ENCODE measurements at places on chromosomes 16 and 17.
A peak's percentile ranks its signal among the peaks of the same experiment; 100 is the strongest.

- DNase-seq: peak; percentile 28
These were observed 61.0 kb downstream of the SMPD3 start for GRCh38 chr16:68387301-68387700.

DNA sequence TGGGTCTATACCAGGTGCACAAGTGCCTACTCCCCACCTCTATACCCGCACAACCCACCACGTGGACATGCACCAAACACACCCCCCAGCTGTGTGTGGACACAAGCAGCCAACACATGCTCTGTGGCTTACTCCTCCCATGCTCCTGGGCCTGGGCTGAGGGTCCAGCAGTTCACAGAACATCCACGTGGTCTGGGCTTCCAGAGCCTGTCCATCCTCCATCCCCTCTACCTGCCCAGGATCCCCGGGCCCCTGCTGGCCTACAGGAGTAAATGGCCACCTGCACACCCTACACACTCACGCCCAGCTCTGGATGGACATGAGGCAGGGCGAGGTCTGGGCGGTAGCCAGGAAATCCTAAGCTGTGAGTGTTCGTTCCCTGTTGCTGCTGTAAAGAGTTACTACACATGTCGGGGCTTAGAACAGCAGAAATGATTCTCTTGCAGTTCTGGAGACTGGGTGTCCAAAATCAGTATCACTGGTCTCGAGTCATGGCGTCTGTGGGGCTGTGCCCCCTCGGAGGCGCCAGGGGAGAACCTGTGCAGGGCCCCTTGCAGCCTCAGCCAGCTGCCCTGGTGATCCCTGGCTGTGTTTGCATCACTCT lies 15.0 kb upstream of the RAI1 start:
- no peak for DNase-seq

DNA sequence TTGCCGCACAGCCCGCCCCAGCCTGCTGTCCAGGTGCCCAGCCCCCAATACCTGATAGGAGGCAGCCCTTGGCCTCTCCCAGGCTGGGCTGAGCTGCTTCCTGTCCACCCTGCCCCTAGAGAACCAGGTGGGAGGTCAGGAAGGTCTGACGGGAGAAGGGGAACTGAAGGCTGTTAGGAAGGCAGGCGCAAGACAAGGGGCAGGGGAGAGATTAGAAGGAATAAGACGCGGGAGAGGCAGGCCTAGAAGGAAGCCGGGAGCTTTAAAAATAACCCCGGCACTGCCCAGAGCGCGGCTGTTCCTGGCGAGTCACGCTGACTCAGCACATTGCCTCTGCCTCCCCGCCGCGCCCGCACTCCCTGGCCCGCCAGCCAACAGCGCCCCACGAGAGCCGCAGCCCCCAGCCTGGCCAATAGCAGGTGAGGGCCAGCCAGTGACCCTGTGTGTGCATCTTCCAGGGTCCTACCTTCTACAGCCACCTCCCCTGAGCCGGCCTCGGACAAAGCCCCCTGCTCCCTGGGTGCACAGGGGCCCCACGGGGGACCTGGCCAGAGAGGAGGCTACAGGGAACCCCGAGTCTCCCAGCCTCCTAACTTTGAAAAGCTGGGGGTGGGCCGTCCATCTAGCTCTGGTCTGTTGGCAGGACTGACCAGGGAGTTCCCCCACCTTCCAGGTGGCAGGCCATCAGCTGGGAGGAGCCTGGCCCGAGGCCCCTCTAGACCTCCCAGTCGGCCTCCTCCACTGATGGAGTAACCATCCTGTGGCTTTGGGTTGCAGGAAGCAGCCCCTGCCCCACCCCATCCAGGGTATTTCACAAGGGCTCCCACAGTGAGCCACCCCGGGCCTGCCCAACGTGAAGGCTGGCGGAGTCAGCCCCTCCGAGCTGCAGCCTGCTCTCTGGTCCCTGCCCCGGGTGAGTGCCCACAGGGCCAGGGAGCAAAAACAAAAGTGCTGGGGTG lies 4.0 kb downstream of the MAFG start:
- peak; percentile 87 for DNase-seq

- no peak for DNase-seq
These were observed 9.3 kb upstream of the SLC16A5 start for GRCh38 chr17:75078284-75079022.

GRCh38 chr17:12388226-12388625 lies 277.5 kb upstream of the MYOCD start:
- no peak for DNase-seq

GRCh38 chr16:79430191-79430678 lies 170.3 kb downstream of the MAF start:
- no peak for DNase-seq

DNA sequence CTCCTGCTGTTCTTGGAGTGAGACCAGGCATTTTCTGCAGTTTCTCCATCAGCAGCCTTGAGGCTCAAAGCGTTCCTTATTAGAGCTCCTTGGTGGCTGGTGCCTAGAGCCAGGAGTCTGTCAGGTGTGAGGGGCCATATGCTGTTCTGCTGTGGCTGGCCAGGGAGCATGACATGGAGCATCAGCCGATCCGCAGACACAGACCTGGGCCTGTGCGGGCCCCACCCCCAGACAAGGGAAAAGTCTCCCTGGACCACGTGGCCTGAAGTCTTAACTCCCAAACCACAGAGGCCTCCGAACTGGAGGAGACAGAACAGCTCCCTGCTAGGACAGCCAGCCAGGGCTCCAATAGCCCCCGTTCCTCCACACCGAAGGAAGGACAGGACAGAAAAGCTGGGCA lies 162.7 kb upstream of the CIBAR2 start:
- no peak for DNase-seq

DNA sequence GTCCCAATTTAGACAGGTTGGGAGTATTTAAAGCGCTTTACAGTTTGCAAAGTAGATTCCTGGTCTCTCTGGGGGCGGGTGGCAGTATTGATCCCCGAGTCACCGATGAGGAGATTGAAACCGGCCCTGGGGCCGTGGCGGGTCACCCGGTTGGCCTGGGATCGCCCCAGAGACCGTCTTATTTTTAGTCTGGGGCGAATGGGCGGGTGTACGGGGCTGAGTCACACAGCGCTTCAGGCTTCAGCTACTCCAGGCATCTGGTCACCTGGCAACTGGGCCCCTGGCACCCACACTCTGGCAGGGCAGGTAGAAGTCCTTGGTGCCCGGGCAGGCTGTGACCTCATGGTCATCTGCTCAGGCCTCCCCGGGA lies 669 bp downstream of the MIEF2 start:
- peak; percentile 43 for DNase-seq

GRCh38 chr16:55056585-55057401 lies 126.1 kb downstream of the IRX5 start:
- DNase-seq: peak; percentile 84

DNA sequence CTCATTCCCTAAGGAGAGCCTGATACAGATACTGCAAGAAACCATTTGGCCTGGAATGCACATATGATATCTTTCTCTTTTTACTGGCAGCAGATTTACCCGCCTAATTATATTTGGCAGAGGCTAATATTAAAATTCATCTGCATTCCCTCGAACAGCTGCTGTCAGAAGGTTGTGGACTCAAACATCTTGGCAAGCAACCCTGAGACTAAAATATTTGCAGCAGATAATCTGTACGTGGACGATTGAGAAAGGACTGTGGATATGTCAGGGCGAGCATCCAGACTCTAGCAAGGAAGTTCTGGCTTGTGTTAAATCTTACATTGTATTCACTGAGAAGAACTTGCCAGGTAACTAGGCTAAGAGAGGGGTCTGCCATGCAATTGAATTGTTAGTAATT lies 65.2 kb downstream of the SNX20 start:
- no peak for DNase-seq

DNA sequence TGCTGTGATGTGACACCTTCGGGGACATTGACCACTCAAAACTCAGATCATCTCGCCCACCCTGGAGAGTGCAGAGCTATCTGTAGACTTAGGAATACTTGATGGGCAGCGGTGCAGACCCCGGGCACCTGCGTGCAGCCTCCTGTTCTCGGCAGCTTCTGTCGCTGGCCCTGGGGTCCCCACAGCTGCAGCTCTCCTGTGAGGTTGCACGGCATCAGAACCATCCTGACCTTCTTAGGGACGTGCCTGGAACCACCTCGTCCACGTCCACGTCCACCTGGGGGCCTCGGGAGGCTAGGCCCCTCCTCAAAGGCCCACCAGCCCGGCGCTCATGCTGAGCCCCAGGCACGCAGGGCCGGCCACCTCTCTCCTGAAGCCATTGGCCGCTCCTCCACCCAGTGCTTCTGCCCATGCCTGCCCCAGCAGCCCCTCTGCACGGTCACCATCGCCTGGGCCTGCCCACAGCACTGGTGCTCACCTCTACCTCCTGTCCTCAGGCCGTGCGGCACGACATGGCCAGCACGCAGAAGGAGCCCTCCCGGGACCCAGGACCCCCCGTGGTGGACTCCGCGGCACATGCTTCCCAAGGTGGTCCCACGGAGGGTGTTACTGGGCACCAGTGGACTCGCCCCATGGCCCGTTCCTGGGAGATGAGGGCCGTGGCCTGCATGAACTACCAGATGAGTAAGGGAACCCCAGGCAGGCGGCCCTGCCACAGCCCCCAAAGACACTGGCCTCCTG lies 2.3 kb upstream of the WFIKKN1 start:
- DNase-seq: no peak

DNA sequence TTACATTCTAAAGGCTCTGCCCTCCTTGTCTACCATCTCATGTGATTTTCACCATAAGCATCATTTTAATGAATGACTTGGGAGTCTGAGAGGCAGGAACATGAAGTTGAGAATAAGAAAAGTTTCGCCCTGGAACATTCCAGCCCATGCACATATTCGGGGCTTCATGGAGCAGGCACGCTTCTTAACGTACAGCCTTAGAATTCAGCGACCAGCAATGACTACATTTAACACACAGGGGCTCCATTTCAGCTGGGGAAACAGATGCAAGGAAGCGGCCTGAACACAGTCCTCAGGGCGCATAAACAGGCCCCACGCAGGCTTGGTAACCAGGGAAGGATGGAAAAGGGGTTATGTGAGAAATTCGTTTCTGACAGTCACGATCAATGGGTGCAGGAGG lies 357.4 kb downstream of the SLC39A11 start:
- DNase-seq: no peak

DNA sequence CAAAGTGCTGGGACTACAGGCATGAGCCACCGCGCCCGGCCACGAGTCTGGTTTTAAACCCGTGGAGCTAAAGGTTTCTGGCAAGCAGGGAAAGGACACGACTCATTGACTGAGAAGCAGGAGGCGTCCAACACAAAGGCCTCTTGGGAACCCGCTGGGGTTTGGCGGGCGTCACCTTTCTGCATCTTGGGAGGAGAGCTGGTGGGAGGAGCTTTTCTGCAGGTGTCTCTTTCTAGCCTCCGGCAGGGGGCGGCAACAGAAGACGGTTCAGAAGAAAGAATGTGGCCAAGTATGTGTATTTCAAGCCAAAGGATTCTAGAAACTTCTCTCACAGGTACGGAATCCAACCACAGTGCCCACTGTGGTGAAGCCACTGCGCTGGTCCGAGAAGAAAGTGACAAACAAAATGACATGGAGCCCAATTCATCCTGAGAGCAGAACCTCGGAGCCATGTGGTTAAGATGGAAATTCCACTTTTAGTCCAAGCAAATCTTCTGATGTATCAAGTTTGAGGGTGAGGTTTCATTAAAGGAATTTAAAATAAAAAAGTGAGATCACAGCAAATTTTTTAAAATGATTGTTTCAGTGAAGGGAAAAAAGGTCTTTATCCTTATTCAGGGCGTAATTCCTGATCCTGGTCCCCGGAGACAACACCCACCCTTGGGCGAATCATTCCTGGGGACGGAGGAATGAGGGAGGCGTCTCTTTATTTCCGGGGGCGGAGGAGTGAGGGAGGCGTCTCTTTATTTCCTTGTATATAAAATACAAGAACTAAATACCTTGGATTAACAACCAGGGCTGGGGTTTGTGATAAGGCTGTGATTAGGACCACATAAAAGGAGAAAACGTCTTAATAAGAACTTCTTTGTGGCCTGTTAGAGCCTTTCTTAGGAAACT lies 97.6 kb downstream of the MRM3 start:
- peak; percentile 93 for DNase-seq

GRCh38 chr17:32486111-32486700 lies 587 bp upstream of the CDK5R1 start:
- peak; percentile 93 for DNase-seq

- no peak for DNase-seq
These were observed 494.9 kb upstream of the RBFOX1 start for GRCh38 chr16:6837722-6838121.

GRCh38 chr16:67773099-67773498 lies 33.3 kb downstream of the RANBP10 start:
- no peak for DNase-seq

DNA sequence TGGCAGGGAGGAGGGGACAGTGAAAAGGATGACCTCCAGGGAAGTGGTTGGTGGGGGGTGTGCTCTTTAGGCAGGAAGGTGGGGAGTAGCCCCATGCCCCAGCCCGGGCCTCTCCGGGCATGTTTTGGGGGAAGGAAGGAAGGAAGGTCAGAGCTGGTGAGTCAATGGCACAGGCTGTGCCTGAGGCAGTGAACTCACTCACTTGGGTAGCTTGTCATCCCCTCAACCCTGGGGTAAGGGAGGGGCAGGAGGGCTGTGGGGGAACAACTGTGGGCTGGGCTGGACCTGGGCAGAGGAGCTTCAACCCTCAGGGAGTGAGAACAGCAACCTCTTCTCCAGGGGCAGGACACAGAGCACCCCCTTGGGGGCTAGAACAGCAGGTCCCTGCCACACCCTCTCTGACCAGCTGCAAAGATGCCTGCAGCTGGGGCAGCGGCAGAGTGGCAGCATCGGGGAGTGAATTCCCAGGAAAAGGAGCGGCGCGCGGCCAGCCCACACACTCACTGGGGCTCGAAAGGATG lies 6.3 kb downstream of the CSF3 start:
- DNase-seq: no peak

- DNase-seq: peak; percentile 11
These were observed 885 bp upstream of the SLC35B1 start for GRCh38 chr17:49708515-49709183.

DNA sequence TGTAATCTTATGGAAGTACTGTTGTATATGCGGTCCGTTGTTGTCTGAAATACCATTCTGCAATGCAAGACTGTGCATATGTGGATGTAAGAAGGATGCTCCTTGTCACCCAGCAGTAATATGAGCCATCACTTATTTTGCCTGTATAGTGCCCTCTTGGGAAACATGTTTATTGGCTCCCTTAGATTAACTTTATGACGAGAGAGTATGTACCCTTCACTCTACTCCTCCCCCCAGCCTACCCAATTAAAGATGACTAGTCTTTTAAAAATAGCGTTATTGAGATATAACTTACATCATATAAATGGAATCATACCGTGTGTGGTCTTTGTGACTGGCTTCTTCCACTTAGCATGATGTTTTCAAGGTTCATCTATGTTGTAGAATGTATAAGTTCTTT lies 33.6 kb downstream of the FTO start:
- DNase-seq: no peak

DNA sequence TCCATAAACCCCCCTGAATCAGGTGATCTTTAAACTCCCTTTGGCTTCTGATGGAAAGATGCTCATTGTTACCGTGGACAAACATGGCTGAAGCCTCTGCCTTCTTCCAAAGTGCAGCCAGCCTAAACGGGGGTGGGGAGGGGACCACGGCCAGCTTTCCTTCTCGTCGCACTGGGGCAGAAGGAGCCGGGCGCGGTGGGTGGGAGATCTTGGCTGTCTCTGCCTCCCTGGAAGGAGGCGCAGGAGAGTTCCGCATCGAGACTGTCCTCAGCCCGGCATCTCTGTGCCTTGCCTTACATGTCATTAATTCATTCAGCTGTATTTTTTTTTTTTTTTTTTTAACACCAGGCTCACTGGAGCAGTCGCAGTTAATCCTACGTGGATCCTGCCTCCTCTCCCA lies 163.3 kb upstream of the PLCG2 start:
- DNase-seq: no peak

GRCh38 chr16:75319513-75320411 lies 68.3 kb upstream of the BCAR1 start:
- no peak for DNase-seq

- DNase-seq: no peak
These were observed 19.4 kb downstream of the CSF3 start for GRCh38 chr17:40034426-40035161.
